ENCODE measurements at places on chromosomes 16 and 17.

- H3K4me1 ChIP-seq, result peaks cover 11% of the 10 kb centered on the region
- DNase-seq, result no peak
- no peak overlapping the region for H3K4me3 ChIP-seq
- H3K27me3 ChIP-seq, result no peaks in the 10 kb centered on the region
Measured at GRCh38 chr17:42142371-42142896, 12.4 kb downstream of the RAB5C start.

DNA sequence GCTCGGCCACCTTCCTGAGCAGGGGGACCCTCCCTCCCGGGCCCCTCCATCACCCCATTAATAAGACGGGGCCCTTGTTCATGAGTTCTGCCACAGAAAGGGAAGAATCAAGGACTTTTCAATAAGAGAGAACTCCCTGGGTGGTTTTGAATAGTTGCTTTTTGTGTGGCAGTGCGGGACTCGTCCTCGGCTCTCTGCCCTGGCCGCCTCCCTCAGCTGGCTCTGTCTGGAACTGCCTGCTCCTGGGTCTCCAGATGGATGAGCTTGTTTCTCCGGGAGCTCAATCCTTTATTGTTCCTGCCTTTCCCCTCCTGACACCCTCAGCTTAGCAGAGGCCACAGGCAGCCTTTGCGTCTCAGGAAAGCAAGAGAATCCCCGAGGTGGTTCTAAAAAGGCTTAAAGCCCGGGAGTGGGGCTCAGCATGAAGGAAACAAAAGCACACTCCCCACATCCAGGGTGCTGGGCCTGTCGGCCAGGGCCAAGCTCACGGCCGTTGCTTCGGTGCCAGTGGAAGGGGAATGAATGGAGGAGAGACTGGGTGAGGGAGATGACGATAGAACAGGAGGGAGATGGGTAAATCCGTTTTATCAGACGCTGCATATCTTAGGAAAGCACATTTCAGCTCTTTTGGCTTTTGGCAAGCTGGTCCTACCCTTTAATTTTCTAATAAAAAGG, 60.2 kb downstream of the RAI1 start:
- H3K27ac ChIP-seq, result no peak overlapping the region
- no peak overlapping the region for H3K4me3 ChIP-seq
- peaks cover 6% of the 10 kb centered on the region for H3K27me3 ChIP-seq
- DNase-seq, result no peak

- no peaks in the 10 kb centered on the region for H3K36me3 ChIP-seq
- no peaks in the 10 kb centered on the region for H3K27me3 ChIP-seq
- no peak overlapping the region for H3K27ac ChIP-seq
- no peak for DNase-seq
Measured at GRCh38 chr16:52473096-52473495, 73.8 kb downstream of the TOX3 start.

GRCh38 chr16:2237102-2237482, 848 bp downstream of the DNASE1L2 start:
- DNase-seq, result no peak
- H3K27ac ChIP-seq, result no peak overlapping the region
- peaks cover 7% of the 10 kb centered on the region for H3K36me3 ChIP-seq
- H3K27me3 ChIP-seq, result peaks cover 38% of the 10 kb centered on the region
- no peaks in the 10 kb centered on the region for H3K4me1 ChIP-seq

GRCh38 chr16:59121411-59122261, 387.5 kb upstream of the GOT2 start:
- no peak for DNase-seq
- H3K36me3 ChIP-seq, result no peaks in the 10 kb centered on the region
- no peaks in the 10 kb centered on the region for H3K27me3 ChIP-seq
- no peak overlapping the region for H3K27ac ChIP-seq
- H3K4me3 ChIP-seq, result no peak overlapping the region
- H3K4me1 ChIP-seq, result no peaks in the 10 kb centered on the region

- H3K27me3 ChIP-seq, result no peaks in the 10 kb centered on the region
- peak overlapping the region; percentile 67 for H3K27ac ChIP-seq
- peaks cover 43% of the 10 kb centered on the region for H3K36me3 ChIP-seq
- DNase-seq, result no peak
Measured at GRCh38 chr17:1783271-1783670, 21.4 kb downstream of the SERPINF1 start.

DNA sequence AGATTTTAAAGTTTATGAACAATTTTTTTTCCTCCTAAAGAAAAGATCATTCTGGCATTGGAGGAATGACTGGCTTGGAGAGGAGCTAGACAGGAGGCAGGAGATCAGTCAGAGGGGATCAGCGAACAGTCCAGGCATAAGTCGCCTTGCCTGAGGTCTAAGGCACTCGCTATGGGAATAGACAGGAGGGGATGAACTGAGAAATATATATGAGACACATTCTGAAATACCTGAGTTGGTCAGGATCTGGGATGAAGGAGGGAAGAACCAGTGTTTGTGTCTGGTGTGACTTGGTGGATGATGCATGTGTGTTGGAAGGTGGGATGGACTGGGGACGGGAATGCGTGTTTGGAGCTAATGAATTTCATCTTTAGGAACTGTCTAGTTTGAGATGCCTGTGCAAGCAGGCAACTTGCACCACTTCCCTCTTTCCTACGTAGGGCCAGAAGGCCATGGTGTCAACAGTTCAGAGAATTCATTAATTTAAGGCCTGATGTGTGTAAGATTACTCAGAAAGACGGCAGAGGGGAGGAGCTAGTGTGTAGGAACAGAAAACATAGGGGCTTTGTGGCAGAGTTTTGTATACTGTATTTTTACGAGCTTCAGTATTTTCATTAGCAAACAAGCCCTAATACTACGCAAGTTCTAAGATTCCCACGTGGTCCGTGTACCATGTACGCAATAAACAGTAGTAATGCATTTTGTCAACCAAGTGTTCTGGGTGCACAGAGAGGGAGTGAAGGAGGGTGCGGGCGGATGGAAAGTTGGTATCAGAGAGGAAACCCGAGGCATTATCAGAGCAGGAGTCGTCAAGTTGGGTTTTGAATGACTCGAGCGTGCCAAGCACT, 825 bp downstream of the HEATR6 start:
- peaks cover 18% of the 10 kb centered on the region for H3K36me3 ChIP-seq
- DNase-seq, result peak; percentile 23
- H3K4me3 ChIP-seq, result peak overlapping the region; percentile 82
- H3K4me1 ChIP-seq, result peaks cover 45% of the 10 kb centered on the region
- no peaks in the 10 kb centered on the region for H3K27me3 ChIP-seq
- H3K27ac ChIP-seq, result peak overlapping the region; percentile 92

DNA sequence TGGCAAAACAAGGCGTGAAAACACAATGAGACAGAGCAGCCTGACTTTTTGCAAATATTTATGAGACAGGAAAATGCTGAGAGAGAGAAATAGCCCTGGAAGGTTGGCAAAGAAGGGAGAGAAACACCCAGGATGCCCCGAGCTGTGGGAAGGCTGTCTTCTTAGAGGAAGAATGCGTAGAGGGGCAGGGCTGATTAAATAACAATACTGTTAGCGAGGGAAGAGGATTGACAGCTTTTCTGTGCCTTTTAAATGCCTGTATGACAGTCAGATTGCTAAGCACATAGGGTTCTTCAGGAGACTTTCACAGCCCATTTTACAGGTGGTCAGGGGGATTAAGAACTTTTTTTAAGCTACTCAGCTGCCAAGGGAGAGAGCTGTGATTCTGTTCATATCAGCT, 219.2 kb downstream of the SHISA9 start:
- no peak overlapping the region for H3K27ac ChIP-seq
- no peaks in the 10 kb centered on the region for H3K4me1 ChIP-seq
- no peak overlapping the region for H3K4me3 ChIP-seq
- H3K27me3 ChIP-seq, result no peaks in the 10 kb centered on the region
- DNase-seq, result no peak
- H3K36me3 ChIP-seq, result no peaks in the 10 kb centered on the region

GRCh38 chr16:721765-722540, 1.0 kb downstream of the ANTKMT start:
- H3K27ac ChIP-seq, result no peak overlapping the region
- H3K27me3 ChIP-seq, result peaks cover 81% of the 10 kb centered on the region
- peaks cover 22% of the 10 kb centered on the region for H3K4me1 ChIP-seq
- no peak for DNase-seq
- no peak overlapping the region for H3K4me3 ChIP-seq
